HS-5 (cell line): ENCODE measurements at places on chromosomes 2 and 18.

DNA sequence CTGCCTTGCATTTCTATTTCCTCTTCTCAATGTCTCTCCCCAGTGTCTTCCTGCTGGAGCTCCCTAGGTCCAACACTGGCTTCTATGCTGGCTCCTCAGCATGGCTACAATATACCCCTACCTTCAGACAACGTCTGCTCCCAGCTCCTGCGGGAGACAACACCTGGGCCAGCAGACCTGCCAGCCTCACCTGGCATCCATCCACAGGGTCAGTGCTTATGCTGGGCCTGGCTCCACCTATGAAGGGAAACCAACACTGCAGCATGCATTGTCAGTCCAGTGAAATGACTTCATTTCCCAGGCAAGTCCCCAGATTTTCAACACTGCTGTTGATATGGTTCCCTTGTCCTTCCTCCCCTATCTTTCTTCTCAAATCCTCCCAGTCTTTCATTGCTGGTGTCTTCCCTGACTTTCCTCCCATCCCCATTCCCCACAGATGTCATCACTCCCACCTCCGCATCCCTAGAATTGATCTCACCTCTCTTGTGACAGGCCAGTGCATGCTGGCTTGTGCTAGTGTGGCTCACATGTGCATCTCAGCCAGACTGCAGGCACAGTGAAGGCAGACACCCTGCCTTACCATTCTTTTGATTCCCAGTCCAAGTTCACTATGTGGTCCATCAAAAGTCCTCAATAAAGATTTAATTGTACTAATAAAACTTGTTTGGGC, 98.0 kb downstream of the MYO5B start:
- DNase-seq: no peak

DNA sequence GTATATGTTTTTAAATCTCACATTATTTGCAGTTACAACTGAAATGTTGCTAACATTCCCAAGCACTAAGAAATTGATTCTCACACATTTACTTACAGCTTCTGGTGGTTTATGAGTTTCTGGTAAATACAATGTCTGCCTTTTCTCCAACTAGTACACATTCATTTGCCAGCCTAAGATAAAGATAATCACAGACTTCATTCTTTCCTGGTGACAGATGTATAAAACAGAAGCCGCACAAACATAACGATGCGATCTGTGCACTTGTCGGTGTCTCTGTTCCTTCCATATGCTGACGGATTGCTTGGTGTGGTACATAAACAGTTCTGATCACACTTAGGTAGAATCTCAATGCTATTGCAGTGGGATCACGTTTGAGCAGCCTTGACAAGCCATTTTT, 100.4 kb upstream of the DDX18 start:
- DNase-seq: no peak

DNA sequence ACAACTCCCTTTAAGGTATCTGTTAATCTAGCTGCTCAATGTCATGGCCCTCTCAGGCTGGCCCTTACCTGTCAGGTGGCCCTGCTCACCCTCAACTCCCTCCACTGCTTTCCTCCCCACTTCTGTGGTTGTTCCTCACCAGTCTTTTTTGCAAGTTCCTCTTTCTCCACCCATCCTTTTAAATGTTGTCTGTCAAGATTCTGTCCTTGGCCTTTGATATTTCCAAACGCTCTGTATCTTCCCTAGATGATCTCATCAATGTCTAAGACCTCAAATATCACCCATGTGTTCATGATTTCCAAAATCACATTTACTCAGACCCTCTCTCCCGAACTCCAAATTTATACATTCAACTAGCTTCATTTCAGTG, 3.5 kb downstream of the PTPN2 start:
- DNase-seq: no peak

DNA sequence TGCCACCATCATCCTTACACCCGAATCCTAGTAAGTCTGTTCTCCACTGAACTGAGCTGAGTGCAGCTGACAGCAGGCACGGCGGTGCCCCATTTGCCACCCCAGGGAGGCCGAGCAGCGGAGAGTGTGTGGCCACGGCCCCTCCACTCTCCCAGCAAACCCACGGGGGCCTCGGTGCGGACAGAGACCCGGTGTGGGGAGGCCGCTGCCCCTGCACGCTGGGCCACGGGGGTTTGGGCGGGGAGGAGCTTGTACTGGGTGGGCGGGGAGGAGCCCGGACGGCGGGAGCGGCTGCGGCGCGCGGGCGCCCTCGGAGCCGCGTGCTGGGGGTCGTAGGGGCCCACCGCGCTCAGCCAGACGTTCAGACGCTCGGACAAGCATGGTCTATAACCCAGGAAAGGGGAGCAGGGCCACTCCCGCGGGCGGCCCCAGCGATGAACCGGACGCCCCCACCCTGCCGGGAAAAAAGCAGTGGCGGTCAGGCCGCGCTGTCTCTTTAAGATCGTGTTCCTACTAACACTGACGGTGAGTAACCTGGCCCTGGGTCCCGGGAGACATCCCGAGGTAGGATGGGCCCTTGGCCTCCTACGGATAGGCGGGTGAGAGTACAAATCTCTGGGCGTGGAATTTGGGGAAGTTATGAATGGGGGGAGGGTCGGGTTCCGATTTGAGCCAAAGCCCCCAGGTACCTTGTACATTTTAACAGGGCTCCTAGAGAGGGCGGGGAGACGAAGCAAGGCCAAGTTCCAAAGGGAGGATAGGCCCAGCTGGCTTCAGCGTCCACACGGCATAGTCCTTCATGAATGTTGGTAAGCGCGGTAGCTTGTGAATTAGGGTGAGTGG, at the start of gene ITPRIPL1:
Gene ITPRIPL1 (plus strand): TSS at position 277 of the 843 bp plus-strand sequence. CDS start 523 bp downstream, at position 800.
- DNase-seq: no peak

GRCh38 chr2:30201990-30202389, 29.3 kb upstream of the LBH start:
- no peak for DNase-seq

- no peak for DNase-seq
These were observed 3.3 kb downstream of the GPR39 start for GRCh38 chr2:132419941-132420340.

- no peak for DNase-seq
These were observed 50.6 kb upstream of the MAPRE2 start for GRCh38 chr18:34990597-34990996.

DNA sequence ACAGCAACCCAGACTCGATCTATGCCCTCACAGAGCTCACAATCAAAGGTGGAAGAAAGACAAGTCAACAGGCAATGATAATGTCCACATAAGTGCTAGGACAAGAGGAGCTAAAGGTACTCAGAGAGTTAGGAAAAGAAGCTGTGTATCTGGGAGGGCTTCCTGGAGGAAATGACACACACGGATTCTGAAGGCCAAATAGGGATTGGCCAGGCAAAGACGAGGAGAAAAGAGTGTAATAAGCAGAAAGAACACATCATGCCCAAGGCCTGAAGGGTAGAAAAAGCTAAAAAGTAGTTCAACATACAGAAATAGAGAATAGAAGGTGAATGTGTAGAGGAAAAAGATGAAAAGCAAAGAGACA, 36.1 kb downstream of the VIT start:
- no peak for DNase-seq

- DNase-seq: no peak
These were observed 300.5 kb downstream of the SUCLG1 start for GRCh38 chr2:84158605-84159004.

DNA sequence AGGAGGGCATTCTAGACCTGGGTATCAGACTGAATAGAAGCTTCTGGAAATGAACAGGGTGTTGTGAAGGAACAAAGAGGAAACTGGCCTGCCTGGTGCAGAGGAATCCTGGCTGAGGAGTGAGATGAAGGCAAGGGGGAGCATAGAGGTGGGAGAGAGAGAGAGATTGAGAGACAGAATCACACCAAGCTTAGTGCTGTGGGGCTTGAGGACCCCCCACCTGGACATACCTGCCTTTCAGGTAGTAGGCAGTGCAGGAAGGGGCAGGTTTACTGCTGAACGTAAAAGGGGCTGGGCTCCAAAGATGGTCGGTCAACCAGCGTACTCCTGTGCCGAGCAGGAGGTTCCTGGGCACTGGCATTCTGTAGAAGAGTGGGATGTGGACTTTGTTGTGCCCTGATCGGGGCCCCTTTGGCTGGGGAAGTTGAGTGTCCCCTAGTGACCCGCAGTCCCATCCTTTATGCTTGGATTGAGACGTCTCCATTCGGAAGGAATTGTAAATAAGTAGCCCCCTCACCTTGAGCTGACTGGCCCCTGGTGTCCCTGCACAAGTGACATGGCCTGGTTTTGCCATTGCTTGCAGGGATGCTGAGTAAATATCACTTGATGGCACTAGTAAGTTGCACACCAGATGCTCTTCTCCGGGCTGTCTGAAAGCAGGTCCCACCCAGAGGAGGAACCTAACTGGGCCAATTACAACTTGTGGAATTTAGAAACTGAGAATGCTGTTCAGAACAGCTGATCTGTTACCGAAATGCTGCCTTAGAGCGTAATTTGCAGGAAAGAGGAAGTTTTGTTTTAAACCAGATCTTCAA, 1.4 kb downstream of the UBE2F start:
- DNase-seq: no peak

- DNase-seq: no peak
These were observed 79.8 kb upstream of the RNF152 start for GRCh38 chr18:61972389-61973264.

- DNase-seq: no peak
These were observed 795 bp upstream of the TCF7L1 start for GRCh38 chr2:85132397-85132796.
